Stimulated activated CD8-positive, alpha-beta memory T cell treated with anti-CD3 and anti-CD28 coated beads, Interleukin-4, amount 100 ng/mL, for 1 hour (primary cell): ENCODE measurements at places on chromosomes 1 and 21.

- DNase-seq = no peak
Measured at GRCh38 chr1:154104433-154105082, 50.3 kb downstream of the NUP210L start.

DNA sequence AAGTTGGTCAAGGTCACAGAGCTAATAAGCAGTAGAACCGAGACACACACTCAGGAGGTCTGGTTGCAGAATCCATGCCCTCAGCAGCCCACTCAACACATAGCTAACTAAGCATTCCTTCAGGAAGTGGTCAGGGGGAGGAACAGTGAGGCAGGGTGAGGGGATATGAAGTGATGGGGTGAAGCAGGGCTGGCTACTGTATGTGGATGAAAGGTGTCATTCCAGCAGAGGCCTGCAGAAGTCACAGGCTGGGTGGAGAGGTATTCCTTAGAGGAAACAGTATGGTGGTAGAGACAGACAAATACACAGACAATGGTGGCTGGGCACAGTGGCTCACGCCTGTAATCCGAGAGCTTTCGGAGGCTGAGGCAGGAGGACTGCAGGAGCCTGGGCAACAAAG lies 14.1 kb downstream of the TMCO4 start:
- DNase-seq = no peak

DNA sequence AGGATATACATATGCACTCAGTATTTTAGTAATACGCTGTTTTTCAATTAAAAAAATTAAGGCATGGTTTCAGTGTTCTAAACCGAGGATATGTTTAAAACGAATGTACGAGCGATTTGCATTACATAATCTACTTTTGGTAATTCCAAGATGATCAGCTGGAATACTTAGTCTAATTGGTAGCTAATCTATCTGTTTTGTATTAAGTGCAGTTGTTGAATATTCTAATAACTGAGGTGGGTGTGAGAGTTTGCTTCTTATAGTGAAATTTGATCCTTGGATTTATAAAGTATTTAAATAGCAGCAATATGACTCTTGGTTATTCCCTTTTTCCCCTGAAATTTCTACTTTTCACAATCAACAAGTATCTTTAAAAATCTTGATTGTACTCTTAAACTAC lies 1.3 kb downstream of the RNF2 start:
- no peak for DNase-seq

GRCh38 chr1:156922986-156923669 lies 2.7 kb downstream of the LRRC71 start:
- no peak for DNase-seq

DNA sequence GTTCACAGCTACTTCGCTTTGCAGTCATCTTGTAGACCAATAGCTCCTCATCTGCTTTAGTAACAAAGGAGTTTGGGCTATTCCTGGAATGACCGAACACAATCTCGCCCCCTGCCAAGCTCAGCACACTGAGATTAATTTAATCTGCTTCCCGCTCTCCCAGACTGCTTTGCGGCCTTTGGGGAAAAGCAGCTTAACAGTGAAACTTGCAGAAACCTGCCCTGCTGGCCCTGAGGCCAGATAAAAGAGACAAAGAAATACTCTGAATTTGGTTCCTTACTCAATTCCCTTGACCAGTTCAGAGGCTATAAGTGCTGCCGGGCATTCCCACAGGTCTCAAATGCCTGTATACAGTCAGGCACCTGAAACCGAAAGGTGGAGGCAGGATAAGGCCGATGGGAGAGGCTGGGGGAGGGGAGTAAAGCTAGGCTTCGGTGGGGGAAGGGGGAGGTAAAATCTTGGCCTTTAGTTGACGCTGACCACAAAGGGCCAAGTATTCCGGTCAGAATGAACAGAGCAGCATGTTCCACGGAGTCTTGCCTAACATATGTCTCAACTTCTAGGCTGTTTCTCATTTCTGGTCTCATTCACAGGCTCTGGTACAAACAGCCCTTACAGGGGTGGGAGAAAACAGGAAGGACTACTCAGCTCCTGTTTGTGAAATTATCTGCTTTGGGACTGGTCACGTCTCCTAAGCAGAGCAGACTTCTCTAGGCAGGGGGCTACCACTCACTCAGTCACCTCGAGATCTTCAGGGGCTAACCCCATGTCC lies 17.7 kb upstream of the A3GALT2 start:
- DNase-seq = no peak

GRCh38 chr1:24045771-24046170 lies 65.6 kb upstream of the SRSF10 start:
- DNase-seq = no peak

DNA sequence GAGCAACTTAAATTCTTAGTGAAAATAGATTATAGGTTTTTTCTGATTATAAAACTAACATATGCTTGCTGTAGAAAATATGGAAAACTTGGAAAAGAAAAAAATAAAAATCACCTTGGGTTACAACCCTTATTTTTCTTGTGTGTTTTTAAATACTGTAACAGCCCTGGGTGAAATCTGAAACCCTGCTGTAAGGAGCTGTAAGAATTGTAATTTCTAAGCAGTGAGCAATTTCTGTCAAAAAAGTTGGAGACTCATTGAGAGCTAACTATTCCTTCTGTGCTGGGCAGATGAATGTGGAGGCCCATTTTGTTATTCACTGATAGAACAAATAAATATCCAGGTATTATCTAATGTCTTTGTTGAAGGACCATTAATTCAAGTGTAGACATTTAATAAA lies 42.6 kb downstream of the ADCY10 start:
- DNase-seq = no peak

- no peak for DNase-seq
Measured at GRCh38 chr1:1264868-1265272, 8.8 kb downstream of the UBE2J2 start.

- DNase-seq = no peak
Measured at GRCh38 chr1:117860896-117861610, 68.4 kb downstream of the GDAP2 start.

DNA sequence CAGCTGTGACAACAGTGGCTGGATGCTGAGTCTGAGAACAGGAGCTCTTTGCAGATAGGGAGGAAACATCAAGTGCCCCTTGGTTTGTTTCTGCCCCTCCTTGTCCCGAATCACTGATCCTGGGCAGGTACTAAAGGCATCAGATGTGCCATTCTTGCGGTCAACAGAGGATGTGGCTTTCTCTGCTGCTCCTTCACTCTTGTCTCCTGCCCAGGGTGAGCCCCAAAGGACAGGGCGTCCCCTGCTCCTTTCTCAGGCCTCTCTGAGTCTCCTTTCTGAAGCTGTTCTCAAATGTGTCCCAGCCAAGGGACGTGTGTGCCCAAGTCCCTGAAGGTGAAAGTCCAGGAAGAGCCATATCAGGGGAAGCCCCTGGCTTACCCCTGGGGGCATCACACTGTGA lies 31.7 kb downstream of the SLC37A1 start:
- DNase-seq = no peak

DNA sequence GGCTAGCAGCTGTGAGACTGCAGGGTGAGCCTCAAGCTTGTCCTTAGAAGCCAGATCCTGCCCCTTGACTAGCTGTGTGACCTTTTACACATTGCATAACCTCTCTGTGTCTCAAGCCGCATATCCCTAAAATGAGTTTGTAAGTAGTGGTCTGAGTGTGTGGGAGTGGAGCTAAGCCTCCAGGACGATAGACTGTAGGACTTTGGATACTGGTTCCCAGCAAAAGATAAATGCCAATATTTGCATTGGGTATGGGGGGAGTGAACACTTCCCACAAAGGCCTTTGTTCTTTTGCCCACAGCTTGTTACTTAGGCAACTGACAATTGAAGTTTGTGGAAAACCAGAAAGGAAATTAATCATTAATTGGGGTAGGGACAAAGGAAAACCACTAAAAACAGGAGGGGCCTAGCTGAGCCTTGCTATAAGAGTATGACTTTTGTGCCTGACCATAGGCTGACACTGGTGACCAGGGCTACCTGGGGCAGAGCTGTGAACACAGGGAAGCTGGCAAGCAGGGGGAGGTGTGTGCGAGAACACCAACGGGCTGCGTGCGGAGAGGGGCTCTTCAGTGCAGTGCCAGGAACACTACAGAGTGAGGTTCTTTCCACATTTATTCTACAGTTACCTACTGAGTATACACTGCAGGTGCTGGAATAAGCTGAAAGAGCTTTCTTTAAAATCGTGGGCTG lies 102.4 kb upstream of the ETV3 start:
- no peak for DNase-seq

- DNase-seq = no peak
Measured at GRCh38 chr1:65758128-65758527, 34.6 kb upstream of the PDE4B start.

DNA sequence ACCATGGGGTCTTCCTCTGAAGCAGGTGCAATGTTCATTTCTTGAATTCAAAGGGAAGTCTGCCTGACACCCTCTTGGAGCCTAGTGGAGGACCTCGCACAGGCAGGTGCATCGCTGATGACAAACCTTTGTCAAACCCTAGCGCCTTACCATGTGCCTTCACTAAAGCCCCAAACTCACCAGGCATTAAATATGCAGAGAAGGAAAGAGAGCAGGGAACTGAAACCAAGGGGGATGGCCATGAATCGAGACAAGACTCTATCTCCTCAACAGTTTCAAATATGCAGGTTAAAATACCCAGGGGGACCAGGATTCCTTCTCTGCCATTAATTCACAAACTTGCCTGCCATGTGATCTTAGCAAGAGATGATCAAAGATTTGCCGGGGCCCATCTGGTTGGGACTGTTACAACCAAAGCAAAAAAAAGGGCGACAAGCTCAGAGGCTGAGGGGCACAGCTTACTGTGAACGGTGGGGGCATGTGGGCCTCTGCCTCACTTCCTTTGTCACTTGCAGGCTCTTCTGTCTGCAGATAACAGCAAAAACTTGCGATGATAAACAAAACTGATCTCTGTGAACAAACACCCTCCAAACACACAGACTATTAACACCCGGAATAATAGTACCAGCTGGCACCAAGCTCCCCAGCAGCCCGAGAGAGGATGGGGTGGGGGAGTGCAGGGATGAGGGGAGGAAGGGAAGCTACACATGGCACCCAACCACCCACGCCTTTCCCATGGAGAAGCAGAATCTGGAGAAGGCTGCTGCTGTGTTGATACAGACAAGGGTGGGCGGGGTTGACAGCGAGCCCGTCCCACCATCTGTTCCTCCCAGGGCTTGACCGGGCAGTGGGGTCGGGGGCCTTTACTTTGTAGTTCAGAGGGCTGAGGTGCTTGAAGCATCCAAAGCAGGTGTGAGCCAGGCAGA lies 33.9 kb downstream of the TMEM63A start:
- no peak for DNase-seq

DNA sequence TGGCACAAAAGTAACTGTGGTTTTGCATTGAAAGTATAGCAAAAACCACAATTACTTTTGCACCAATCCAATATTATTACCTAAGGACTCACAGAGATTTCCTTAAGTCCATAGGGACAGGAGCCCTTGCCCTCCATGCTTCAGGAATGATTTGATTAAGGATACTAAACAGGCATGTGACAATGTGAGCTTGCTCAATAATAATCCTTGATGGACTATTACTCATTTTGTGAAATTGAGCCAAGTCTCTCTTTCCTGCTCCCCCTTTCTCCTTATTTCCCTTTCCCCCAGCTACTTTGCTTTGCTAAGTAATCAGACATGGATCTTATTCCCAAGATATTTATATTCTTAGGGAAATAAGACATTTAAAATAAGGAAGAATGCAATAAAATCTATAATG lies 21.6 kb upstream of the RGL1 start:
- DNase-seq = no peak

DNA sequence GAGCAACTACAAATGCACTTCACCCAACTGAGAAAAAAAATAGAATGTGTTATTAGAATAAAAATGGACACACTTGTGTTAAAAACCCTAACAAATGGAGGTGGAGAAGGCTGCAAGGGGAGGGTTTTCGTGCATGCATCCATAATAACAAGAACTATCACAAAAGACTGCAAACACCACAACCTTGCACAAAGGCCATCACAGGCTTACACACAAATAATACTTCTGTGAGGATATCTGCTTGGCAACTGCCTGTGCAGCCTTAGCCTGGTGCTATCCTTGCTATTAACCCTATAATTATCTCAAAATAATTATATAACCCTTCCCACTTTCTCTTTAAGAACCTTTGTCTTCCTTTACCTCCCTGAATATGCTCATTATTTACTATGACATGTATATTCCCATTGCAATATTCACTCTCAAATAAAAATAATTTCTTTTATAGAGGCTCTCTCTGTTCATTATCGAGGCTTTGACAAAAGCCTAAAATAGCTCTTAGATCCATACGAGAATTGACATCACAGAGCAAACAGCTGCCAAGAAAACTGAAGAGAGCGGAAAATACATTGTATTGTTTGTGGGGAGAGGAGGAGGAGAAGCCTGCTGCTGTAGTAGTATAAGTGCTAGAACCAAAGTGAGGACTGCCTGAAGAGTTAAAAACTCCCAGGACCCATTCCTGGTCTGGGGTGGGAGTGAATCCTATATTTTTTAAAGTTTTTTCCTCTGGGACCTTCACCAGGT lies 1768.7 kb downstream of the BRINP3 start:
- no peak for DNase-seq

DNA sequence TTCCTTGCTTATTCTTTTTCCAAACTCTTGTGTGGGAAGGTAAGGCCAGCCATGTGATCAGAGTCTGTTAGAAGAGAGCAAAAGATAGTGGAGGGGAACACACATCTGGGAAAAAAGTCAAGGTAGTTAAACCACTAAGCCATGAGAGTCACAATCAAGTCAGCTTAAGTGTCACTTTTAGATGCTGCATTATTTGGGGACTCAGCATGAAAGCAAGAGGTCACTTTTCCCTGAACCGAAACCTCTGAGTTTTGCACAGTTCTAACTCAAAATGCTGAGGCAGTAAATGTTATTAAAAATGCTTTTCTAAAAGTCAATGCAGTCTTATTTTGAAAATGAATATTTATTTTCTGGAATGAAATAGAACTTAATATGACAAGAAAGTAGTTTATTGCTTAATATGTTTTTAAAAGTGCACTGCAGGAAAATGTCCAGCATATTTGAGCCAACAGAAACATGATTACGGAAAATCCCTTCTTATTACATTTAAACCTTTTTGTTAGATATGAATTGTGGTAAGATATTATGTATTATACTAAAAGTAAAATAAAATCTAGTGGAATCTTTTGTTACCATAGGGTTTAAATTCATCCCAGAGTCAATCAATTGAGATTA lies 69.3 kb downstream of the RBM11 start:
- DNase-seq = no peak

DNA sequence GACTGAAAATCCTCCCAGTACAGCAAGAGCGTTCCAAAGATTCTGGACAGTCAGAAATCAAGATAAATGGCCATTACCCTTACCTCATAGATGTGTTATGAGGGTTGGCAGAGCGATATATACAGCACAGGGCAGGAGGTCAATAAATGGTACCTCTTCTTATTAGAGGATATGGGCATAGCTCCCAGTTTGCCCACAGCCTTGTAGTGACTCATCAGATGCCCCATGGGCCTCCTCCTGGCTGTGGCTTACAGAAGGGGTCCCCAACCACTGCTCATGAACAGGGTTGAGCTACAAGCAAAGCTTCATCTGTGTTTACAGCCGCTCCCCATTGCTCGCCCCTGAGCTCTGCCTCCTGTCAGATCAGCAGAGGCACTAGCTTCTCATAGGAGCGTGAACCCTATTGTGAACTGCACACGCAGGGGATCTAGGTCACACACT lies 7.3 kb upstream of the IFNGR2 start:
- DNase-seq = no peak
